ENCODE measurements at places on chromosomes 7 and 10.

GRCh38 chr10:112115781-112116385 is 67.7 kb downstream of the GPAM start:
- no peak for DNase-seq

DNA sequence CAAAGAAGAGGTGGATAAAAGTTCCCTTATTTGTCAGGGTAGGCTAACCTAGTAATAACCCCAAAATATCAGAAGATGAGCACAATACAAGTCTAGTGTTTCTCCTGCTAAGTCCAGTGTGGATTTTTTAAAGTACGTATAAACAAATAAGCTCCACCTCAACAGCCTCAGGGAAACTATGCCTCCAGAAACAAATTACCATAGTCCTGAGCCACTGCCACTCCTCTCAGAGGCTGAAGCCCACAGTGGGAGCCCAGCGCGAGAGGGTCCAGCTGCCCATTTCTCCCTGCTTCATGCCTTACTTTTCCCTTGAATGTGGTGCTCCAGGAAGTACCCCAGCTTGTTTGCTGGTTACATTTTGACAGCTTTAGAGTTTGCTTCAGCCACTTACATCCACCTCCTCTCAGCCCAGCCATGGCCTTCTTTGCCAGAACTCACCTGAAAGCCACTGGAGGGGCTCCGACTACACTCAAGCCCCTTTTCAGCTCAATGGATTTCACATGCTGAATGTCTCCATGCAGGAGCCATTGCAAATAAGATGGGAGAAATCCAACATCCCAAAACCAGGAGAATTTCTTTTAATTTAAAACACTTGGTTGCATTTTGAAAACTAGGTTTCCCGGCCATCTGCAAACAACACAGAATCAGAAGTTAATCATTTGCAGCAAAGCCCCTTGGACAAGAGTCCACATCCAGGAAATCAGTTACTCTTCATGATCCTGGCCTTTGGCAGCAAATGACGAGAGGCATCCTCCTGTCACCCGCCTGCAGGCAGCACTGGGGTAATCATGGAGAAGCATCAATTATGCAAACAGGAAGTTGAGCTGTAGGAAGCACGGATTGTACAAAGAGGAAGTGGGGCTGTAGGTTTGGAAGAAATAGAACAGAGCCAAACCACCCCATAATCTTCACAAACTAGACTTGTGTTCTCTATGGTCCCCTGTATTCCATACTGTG is 138.1 kb downstream of the HERPUD2 start:
- no peak for DNase-seq

DNA sequence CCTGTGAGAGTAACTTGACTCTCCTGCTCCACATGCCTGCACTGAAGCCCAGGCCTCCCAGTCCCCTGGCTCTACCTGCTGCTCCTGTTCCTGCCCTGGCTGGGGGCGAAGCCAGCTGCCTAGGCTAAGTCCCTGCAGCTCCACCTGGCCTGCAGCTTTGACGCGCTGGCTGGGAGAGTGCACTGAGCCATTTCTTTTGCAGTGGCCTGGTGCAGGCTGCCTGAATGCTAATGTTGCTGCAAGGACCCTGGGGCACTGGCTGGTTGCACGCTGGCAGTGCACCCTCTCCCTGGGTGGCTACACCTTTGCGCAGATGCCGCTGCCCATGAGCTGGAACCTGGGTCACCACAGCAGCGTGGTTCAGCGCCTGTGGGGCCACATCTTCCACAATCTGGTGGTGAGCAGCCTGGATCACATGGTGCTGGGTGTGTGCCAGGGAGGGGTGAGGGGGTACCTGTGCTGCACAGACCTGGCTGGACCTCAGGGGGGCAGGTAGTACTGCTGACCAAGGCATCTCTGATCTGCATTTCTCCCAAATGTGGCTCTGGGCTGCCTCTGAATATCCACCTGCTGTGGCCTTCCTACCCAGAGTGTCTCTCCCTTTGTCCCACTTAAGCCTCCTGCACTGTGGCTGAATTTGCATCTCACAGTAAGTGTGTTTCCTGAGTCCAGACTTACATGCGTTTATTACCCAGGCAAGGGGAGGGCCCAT is 20.0 kb downstream of the IMPDH1 start:
- DNase-seq = no peak

DNA sequence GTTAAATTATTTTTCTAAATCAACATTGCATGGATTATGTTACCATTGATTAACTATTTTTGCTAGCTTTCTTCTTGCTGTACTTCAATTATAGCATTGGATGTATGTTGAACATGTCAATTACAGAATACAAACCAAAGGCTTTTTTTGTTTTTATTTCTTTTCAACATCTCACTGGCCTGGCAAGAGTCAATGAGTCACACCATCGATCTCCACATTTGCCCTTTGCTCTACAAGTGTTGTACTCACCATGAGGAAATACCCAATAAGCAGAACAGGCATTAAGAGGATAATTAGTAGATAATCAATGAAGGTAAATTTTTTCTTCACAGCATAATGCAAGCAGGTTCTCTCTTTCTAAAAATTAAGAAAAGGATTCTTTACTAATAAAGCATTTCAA is 23.3 kb downstream of the ANKRD22 start:
- no peak for DNase-seq

DNA sequence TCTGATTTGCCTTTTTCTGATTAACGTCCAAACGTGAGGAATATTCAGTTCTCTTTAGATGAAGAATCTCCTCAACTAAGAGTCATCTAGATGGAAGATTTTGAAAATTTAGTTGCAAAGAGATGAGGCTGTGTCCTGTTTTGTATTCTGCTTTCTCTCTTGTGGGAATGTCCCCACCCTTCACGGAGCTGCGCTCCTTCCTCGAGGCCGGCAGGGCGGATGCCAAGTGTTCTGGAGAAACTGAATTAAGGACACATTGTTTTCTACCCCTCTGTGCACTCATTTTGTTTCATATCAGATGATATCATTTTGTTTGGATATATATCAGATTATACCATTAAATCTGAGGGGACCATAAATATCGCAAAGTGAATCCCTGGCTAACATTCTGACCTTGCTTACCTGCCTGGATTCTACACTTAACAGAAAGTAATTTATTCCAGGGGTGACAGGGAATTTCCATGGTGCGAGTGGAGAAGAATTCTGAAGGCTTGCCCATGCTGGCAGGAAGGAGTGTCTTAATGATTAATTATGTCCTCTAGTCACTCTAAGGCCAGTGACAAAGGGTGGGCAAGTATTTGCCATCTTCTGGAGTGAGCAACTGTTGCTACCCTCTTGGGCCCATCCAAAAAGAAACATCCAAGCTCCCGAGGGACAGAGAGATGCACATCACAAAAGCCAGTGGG is 47.9 kb upstream of the IGFBP3 start:
- DNase-seq = no peak

GRCh38 chr10:69239136-69239535 is 19.0 kb downstream of the HKDC1 start:
- DNase-seq = no peak

DNA sequence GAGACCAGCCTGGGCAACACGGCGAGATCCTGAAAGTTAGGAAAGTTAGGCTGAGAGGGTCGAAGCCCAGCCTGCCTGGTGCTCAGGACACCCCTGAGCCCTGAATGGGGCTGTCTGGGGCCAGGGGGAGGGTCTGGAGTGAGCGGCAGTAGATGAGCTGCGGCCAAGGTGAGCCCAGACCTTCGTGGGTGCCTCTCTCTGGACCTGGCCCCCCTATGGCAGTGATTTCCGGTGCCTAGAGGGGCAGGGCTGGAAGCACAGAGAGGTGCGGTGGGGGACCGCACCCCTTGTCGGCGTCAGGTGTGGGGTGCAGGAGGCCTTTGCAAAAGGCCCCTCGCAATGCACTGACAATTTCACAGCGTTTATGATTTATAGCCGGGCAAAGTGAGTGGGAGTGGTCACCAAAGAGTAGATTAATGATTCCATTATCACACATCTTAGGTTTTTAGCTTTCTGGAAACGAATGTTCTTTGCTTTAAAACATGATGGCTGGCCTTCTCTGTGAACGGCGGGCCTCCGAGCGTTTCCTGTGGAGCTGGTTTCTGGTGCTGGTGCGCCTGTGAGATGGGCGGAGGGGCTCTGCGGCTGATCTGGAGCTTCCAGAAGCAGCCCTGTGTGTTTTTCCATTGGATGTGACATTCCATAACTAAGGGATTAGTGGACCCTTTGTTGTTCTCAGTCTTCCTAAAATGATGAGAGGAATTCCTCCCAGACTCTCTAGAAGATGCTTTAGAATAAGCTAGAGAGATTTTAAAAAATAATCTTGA is 171.0 kb upstream of the ZNF32 start:
- no peak for DNase-seq

GRCh38 chr7:81331061-81332018 is 412.5 kb upstream of the SEMA3C start:
- DNase-seq = no peak

DNA sequence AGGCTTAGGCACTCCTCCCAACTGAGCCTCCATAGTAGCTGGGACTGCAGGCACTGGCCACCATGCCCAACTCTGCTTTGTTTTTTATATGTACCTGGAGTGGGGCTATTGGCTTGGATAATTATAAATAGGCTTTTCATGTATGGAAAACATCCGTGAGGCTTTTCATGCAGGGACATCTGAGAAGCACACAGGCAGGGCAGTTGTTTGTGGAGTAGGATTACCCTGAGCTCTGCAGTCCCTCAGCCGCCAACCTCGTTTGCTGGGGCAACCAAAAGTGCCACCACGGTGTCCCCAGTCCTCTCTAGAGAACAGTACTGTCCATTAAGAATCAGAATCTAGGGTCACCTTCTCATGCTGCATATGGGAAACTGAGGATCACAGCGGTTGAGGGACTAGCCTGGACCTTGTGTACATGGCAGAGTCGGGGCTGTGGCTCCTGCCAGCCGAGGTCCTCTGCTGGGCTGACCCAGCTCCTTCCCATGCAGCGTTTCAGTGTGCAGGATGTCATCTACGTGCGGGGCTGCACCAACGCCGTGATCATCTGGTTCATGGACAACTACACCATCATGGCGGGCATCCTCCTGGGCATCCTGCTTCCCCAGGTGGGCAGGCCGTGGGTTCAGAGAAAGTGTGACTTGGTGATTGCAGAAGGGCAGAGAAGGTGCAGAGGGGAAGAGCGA is 54.5 kb downstream of the TSPAN15 start:
- DNase-seq = no peak

DNA sequence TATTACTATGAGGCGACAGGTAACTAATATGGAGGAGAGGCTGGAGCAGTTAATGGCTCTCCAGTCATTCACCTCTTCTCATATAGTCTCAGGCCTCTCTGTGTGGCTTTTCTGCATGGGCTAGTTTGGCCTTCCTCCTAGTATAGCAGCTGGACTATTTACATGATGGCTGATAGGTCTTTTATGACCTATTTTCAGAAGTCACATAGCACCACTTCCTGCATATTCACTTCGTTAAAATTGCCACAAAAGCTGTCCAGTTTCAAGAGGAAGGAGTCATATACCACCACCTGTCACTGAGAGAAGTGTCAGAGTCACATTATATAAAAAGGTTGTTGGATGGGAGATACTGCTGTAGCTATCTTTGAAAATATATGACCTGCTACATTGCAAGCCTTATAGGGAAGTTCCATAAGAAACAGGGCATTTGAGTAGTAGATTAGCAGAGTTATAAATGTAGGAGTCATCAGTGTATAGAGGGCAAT is 8.0 kb upstream of the DMTF1 start:
- no peak for DNase-seq

- no peak for DNase-seq
These were observed 34.7 kb downstream of the TOMM7 start for GRCh38 chr7:22787951-22788350.

GRCh38 chr10:77197544-77197943 is 440.1 kb downstream of the KCNMA1 start:
- no peak for DNase-seq

DNA sequence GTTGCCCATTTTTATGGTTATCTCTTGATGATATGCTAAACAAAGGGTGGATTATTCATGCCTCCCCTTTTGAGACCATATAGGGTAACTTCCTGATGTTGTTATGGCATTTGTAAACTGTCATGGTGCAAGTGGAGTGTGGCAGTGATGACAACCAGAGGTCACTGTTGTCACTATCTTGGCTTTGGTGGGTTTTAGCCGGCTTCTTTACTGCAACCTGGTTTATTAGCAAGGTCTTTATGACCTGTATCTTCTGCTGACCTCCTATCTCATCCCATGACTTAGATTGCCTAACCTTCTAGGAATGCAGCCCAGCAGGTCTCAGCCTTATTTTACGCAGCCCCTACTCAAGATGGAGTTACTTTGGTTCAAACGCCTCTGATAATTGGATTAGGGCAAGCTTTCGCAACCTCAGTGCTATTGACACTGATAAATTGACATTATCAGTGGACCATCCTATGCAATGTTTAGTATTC is 36.9 kb downstream of the BAG3 start:
- no peak for DNase-seq

DNA sequence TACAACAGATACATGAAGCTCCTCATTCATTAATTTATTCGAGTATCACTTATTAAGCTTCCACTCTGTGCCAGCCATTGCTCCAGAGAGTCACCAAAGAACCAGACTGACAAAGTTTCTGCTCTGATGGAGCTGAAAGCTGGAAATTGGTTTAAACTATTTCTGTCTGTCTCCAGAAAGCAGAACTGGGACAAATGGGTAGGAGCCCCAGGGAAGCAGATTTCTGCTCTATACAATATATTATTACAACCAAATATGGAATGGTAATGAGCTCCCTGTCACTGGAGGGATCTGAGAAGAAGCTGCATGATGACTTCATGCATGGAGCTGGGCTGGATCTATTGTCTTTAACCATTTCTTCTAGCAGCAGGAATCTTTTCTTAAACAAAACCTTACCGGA is 165.4 kb upstream of the ADO start:
- no peak for DNase-seq

GRCh38 chr7:4083513-4083912 is 598.6 kb upstream of the FOXK1 start:
- DNase-seq = no peak

- no peak for DNase-seq
These were observed 106.6 kb upstream of the COL1A2 start for GRCh38 chr7:94288096-94288495.

- DNase-seq = no peak
These were observed 11.8 kb downstream of the KAZALD1 start for GRCh38 chr10:101073631-101074030.

GRCh38 chr7:22937946-22938345 is 76.0 kb downstream of the HYCC1 start:
- no peak for DNase-seq

DNA sequence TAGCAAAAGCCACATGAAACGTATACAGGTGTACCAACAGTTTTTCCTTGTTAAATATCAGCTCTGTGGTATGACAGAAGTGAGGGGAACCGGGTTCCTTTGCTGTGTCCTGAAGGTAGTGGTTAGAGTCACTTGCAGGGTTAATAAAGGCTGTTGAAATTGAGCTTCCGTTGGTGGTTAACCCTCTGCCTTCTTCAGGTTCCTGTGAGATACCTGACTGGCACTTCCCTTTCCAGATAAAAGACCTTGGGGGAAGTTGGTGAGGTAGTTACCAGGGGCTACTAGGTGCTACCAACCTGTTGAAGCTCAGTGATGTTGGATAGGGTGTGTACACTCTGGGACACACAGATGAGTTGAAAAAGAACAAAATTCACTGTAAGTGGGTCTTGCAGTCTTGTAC is 384.1 kb downstream of the GATA3 start:
- no peak for DNase-seq

- no peak for DNase-seq
These were observed 6.5 kb downstream of the AHR start for GRCh38 chr7:17304926-17305325.

All from stimulated activated CD4-positive, alpha-beta T cell treated with anti-CD3 and anti-CD28 coated beads, TNF-alpha, amount 100 ng/mL, for 1 hour (primary cell).